ENCODE measurements at places on chromosomes 3 and 15. TPM values are rescaled to one million over a fixed set of nuclear protein-coding genes. Genes with fewer than 3 reads are reported as not detected.

DNA sequence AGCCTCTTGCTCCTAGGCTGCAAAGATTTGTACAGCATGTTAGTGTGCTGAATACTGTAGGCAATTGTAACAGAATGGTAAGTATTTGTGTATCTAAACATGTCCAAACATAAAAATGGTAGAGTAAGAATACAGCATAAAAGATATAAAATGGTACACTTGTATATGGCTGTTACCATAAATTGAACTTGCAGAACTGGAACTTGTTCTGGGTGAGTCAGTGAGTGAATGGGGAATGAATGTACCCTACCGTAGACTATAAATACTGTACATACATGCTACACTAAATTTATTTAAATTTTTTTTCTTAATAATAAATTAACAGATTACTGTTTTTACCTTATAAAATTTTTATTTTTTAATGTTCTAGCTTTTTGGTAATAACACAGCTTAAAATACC, 858.7 kb downstream of the ROBO2 start:
- DNase-seq: no peak
- H3K27me3 ChIP-seq: no peaks in the 10 kb centered on the region
- H3K36me3 ChIP-seq: no peaks in the 10 kb centered on the region
- H3K27ac ChIP-seq: no peak overlapping the region
- no peak overlapping the region for H3K4me3 ChIP-seq

- H3K27me3 ChIP-seq: no peaks in the 10 kb centered on the region
- no peak overlapping the region for H3K27ac ChIP-seq
- DNase-seq: no peak
- H3K4me3 ChIP-seq: no peak overlapping the region
- no peaks in the 10 kb centered on the region for H3K36me3 ChIP-seq
- H3K4me1 ChIP-seq: no peaks in the 10 kb centered on the region
Observed at GRCh38 chr3:125075738-125076137, 19.9 kb upstream of the HEG1 start.

DNA sequence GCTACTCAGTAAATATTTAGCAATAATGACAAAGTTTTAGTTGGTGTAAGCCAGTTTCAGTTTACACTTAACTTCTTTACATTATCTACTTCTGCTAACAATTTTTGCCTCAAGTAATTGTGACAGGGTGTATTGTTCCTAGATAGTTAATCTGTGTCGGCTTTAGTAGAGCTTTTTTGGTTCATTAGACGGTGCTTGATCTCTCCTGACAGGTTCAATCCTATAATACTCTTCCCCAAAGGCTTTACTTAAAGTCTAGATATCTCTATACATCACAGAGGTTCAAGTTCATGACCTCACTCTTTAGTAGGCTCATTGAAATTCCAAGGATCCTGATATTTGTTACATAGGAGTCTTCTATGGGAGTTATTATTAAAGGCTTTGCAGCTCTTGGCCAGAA, 365.6 kb upstream of the DPPA4 start:
- DNase-seq: no peak
- H3K4me1 ChIP-seq: no peaks in the 10 kb centered on the region
- H3K36me3 ChIP-seq: no peaks in the 10 kb centered on the region
- no peaks in the 10 kb centered on the region for H3K27me3 ChIP-seq

- H3K4me1 ChIP-seq: no peaks in the 10 kb centered on the region
- H3K27me3 ChIP-seq: no peaks in the 10 kb centered on the region
- no peak for DNase-seq
- H3K27ac ChIP-seq: no peak overlapping the region
- no peak overlapping the region for H3K4me3 ChIP-seq
Observed at GRCh38 chr3:115161866-115162265, 14.8 kb upstream of the ZBTB20 start.

- no peaks in the 10 kb centered on the region for H3K27me3 ChIP-seq
- H3K4me1 ChIP-seq: peaks cover 64% of the 10 kb centered on the region
- H3K27ac ChIP-seq: no peak overlapping the region
- no peak overlapping the region for H3K4me3 ChIP-seq
Observed at GRCh38 chr3:172077197-172077757, 37.9 kb downstream of the FNDC3B start.

DNA sequence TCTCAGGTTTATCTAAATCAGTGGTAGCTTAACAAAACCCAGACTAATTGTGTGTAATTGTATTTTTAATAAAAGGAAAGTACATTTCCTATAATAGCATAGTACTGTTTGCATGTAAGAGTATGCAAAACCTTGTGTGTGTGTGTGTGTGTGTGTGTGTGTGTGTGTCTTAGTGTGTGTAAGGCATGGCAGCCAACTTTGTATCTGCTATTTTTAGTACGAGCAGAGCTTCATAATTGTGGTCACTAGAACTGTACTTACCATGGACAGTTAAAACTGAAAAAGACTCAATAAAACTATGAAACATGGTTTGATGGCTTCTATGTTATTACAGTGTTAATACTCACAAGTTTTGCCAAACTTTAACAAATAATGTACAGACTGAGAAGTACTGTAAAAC, 6.2 kb downstream of the P2RY1 start:
- no peak for DNase-seq
- H3K27me3 ChIP-seq: no peaks in the 10 kb centered on the region
- H3K27ac ChIP-seq: no peak overlapping the region
- no peaks in the 10 kb centered on the region for H3K4me1 ChIP-seq

DNA sequence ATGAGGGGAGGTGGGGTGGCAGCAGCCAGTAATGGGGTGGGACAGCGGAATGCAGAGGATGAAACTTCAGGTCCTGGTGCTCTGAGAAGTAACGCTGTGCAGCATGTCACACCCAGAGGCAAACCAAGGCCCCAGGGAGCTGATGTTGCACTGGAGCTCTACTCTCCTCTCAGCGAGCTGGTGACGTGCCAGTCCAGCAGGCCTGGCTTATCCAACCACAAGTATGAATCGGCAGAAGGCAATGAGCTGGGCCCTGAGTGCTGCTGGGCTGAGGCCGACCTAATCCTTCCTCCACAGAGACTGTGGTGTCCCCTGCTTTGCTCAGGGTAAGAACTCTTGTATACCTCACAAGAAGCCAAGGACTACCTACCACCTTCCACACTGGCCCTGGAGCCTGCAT, 30.5 kb downstream of the CD86 start:
- no peaks in the 10 kb centered on the region for H3K36me3 ChIP-seq
- H3K27ac ChIP-seq: no peak overlapping the region
- no peaks in the 10 kb centered on the region for H3K27me3 ChIP-seq

- H3K4me3 ChIP-seq: no peak overlapping the region
- no peak for DNase-seq
- no peaks in the 10 kb centered on the region for H3K4me1 ChIP-seq
- no peak overlapping the region for H3K27ac ChIP-seq
- peaks cover 25% of the 10 kb centered on the region for H3K36me3 ChIP-seq
Observed at GRCh38 chr3:25567388-25567787, 97.3 kb downstream of the TOP2B start.

DNA sequence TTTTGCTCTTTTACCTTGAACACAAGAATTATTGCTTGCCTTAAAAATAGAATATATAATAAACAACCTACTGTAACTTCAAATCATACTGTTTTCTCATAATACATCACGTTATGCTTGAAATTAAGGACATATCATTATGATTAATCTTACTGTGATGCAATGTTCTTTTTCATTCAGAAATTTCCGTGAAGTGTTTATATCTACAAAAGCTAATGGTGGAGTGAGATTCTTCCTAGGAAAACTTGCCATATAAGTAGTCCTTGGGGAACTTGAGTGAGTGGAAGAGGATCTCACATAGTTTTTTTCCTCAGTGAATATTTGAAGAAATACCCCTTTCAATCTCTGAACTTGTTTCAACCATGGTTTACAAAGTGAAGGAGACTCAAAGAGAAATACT, 498.7 kb upstream of the CBLB start:
- H3K4me1 ChIP-seq: no peaks in the 10 kb centered on the region
- DNase-seq: no peak
- no peak overlapping the region for H3K27ac ChIP-seq
- no peaks in the 10 kb centered on the region for H3K27me3 ChIP-seq

GOLGA8Q gene
- total RNA-seq: 1.2 TPM

LNP1 gene
- 4.8 TPM for total RNA-seq
